ENCODE measurements at places on chromosomes 4 and X.
A peak's percentile ranks its signal among the peaks of the same experiment; 100 is the strongest.

DNA sequence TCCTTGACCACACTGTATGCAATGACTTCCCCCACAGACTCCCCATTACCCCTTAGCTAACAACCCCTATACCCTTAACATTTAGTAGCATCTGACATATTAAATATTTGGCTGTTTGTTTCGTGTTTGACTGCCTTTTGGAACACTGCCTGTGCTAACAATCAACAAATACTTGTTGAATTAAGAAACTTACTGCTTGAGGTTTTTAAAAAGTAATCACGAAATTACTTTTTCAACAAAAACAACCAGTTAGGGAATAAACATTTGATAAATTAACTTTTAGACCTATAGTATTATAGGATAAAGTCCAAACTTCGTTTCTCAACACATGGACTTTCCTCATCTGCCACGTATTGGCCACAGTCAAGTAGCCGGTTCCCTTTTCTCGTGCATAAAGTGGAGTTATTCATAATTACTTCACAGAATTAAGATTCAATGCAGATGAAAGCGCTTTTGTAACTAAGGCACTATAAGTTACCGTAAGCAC, 555 bp upstream of the ELMOD2 start:
- no peak for DNase-seq

GRCh38 chr4:25861951-25862410, 807 bp downstream of the SEL1L3 start:
- DNase-seq: peak; percentile 61

GRCh38 chr4:82891707-82892466, 934 bp upstream of the SEC31A start:
- peak; percentile 30 for DNase-seq

- peak; percentile 61 for DNase-seq
Measured at GRCh38 chr4:141473952-141474351, 162.4 kb upstream of the IL15 start.

- no peak for DNase-seq
Measured at GRCh38 chr4:134668237-134668636, 466.6 kb upstream of the PABPC4L start.

DNA sequence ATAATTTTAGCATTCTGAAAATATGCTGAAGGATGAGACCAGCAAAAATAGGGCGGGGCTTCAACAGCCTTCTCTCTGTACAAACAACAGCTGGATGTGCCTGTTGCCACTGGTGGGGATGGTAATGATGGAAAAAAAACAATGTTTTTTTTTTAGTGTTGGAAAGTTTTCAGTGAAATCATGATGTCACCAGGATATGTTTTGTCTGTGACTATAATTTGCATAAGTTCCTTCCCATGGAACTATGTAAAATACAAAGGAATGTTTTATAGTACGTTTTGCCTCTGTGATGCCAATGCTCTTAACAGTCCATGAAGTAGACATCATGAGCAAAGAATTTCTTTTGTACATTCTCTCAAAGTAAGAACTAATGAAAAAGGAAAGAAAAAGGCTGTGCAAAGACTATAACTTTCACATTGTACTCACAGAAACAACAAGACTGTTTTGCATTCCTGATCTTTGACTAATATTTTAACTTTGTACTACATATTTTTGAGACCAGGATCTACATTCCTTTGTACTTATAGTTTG, 589.7 kb downstream of the SPRY1 start:
- no peak for DNase-seq
